ENCODE measurements at places on chromosomes 2 and 18.

GRCh38 chr2:63734510-63734909 lies 107.2 kb upstream of the UGP2 start:
- DNase-seq, result no peak

GRCh38 chr2:62787386-62787785 lies 81.9 kb downstream of the EHBP1 start:
- no peak for DNase-seq

- no peak for DNase-seq
These were observed 549.5 kb upstream of the ID2 start for GRCh38 chr2:8132351-8132831.

DNA sequence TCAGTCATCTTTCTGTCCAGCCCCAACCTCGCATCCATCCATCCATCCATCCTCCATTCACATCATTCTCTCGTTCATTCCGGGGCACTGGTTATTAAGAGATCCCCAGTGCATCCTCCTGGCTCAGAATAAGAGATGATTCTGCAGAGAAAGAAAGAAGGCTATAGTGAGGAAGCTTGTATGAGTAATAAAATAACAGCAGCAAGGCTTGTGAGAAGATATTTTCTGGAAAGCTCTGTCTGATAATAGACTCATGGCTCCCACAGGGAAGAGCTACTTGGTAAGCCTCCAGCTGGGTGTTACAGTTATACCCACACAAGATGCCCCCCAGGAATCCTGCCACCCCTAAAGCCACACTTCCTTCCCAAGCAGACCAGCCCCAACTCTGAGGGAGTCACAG lies 143.2 kb downstream of the MTCL1 start:
- no peak for DNase-seq

- no peak for DNase-seq
These were observed 203.8 kb upstream of the SH3BP4 start for GRCh38 chr2:234747833-234748559.

DNA sequence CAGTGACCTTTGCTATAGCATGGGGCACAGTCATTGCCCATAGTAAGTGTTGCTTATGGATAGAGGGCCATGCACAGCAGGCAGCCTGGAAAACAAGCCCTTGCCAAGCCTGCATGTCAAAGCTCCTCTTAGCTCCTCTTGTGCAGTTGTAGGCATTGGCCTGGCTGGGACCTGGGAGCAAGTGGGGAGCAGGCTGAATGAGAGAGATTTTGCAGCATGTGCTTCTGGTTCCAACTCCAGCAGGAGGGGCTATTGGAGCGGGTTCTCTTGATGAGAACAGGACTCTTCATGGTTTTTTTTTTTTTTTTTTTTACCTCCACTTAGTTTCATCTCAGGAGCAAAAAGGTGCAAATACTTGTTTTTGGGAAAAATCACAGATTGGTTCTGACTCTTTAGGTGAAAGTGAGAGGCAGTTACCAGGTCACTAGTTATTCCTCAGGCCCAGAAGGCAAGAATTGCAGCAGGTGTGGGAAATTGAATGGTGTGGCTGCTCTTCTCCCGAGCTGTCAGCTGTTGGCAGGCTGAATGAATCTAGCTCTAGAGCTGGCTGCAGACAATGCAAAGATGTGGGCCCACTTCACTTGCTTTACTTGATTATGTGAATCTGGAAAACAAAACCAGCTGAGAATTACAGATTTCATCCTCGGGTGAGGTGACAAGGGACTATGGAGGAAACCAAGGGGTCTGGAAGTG lies 95.9 kb downstream of the MAP4K4 start:
- no peak for DNase-seq

GRCh38 chr18:25223211-25223610 lies 128.8 kb downstream of the ZNF521 start:
- no peak for DNase-seq

DNA sequence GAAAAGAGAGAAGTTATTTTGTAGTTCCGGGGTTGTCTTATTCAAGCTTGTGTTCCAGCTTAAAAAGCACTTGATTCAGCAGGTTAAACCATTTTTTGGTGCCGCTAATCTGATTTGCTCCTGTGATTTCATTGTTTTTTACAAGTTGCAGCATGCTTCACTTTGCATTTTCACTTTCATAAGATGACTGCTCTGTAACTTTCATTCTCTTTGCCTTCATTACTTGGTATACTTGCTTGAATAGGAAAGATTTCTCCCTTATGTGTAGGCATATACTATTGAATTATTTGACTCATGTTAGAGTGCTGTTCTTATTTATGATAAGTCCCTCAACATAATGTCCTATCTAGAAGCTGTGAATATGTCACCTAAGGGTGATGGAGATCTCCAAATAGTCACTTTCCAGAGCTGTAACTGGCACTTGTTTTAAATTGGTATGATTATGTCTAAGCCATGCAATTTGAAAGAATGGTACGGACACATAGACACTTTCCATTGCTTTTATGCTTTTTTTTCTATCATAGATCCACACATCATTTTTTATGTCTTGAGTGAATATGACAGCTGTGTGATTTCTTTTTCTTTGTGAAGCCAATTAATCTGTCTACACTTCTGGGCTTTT lies 254.5 kb downstream of the DSEL start:
- no peak for DNase-seq

DNA sequence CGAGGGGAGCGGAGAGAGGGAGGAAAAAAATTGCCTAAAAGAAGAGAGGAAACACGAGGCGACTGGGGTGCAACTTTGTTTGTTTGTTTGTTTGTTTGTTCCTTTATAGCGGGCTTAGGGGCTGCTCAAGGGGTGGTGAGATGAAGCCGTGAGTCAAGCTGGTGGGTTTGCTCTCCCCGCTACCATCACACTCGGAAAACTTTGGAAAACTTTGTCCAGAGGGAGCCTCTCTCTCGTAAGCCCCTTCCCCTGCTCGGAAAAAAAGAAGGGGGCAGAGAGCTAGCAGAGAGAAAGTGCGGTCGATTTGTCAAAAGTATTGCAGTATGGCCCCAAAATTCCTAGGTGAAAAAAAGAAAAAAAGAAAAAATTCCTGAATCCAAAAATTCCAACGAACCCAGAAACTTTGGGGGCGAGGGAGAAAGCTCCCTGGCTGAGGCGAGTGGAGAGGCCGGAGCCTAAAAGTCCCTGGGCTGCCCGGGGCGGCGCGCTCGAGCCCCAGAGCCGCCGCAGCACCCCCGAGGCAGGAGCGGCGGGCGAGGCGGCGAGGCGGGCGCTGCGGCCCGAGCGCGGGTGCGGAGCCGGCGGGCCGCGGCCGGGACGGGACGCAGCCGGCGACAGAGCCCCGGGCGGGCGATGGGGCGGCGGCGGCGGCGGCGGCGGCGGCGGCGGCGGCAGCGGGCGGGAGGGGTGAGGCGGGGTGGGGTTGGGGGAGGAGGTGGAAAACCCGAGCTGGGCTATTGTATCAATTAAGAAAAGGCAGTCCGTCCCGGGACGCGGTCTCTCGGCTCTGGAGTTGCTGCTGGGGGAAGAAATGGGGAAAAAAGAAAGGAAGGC lies 558 bp upstream of the CYP26B1 start:
- no peak for DNase-seq

DNA sequence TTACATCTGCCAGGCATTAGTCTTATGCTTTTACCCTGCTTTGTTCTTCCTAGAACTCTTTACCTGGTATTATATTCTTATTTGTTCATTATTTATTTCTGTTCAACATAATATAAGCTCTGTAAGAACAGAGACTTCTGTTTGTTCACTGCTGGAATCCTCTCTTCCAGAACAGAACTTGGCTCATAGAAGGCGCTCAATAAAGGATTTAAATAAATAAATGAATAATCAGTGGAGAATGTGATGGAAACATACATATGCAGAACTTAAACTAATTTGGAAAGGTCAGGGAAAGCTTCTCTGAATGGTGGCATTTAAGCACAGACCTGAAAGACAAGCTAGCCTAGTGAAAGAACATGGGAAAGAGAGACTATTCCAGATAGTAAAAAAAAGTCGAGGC lies 24.3 kb downstream of the NCKAP1 start:
- DNase-seq, result no peak

GRCh38 chr2:163732727-163733126 lies 3.1 kb downstream of the FIGN start:
- DNase-seq, result no peak

DNA sequence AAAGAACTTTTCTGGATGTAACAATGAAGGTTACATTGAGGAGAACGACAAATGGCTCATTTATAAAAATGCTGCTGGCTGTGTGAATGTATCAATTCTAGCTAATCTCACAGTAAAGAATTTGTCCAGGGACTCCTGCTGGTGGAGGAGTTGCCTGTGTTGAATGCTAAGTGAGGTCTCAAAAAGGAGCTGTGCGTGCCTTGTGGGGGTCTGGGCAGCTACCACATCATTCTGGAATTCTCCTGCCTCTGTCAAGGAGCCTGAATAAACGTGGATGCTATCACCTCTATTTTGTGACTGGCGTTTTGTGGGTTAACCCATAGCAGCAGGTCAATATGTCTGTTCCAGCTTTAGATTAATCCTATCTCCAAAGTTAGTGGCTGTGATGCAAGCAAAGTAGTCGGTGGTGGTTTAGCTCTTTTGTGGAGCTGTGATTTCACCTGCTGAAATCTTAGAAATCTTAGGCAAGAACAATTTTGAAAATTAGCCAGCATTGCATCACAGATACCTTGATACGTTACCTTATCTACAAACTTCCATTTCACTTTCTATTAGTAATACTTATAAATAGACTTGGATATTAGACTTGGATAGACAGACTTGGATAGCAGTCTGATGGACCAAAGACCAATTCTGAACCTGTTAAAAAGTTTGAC lies 96.8 kb downstream of the MTCL1 start:
- no peak for DNase-seq

GRCh38 chr18:73852789-73853549 lies 294.7 kb downstream of the FBXO15 start:
- no peak for DNase-seq

DNA sequence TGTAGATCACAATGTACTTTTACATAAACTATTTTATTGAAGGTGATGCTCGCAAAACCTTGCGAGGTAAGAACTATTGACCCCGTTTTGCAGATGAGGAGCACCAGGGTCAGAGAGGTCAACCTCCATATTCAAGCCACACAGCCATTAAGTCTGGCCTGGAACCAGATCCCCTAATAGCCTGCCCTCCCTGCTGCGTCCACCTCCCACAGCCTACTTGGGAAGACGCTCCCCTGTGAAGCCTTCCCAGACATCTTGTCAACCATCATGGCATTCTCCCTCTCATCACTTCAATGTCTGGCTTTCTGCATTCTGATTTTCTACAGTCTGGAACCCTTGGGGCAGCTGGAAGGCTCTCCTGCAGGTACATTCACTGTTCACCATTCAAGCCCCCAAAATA lies 101.0 kb downstream of the TTC32 start:
- DNase-seq, result no peak

DNA sequence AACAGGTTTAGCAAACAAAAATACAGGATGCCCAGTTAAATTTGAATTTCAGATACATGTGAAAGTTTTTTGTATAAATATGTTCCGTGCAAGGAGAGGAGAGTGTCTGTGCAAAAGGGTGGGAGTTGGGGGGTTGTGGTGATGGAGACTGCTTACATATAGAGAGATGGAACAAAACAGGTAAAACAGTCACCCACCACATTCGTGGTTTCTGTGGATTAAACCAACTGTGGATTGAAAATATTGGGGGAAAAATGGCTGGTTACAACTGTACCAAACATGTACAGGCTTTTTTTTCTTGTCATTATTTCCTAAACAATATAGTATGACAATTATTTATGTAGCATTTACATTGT lies 245.7 kb downstream of the TNS1 start:
- no peak for DNase-seq

- DNase-seq, result no peak
These were observed 37.1 kb upstream of the ZCCHC2 start for GRCh38 chr18:62485684-62486083.

DNA sequence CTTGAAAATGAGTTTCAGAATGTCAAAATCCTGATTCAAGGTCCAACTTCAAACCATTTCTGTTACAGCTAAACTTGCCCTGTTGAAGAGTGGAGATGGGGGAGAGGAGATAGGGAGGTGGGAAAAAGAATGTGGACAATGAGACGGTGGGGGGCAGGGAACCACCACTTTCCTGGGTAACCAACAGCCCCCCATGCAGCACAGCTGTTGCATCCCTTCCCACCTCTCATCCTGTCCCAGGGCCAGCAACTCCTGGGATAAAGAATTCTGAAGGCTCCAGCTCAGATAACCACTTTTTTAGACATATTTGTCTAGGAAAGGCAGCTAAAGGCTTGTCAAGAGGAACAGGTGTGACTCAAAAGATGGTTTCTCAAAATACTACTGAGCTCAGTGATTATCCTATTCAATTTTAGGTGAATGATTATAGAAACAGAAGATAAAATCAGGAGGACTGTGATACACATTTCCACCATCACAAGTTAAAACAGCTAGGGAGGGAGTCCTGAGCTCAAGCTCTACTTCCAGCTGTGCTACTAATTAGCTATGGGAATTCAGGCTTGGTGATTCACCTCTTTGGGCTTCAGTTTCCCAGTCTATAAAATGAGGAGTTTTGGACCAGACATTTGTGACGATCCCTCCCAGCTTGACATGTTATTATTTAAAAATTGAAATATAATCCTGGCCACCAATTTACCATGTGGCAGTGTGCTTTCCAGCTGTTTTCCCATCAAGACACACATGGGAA lies 36.3 kb downstream of the HDHD2 start:
- DNase-seq, result no peak

DNA sequence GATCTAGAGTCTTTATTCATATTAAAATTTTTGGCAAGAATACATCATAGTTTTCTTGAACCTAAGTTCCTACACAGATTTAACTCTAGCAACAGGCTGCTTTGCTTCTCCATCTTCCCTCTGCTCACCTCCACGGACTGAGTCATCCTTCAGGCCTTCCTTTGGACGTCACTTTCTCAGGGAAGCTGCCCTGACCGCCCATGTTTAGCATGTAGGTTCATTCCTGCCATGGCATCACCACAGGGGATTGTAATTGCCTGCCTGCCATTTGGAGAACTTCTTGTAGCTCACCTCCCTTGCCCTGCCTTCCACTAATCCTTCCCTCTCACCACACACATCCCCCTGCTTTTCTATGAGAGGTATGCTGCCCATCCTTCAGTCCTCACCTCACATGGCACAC lies 43.9 kb upstream of the B3GNT2 start:
- no peak for DNase-seq

DNA sequence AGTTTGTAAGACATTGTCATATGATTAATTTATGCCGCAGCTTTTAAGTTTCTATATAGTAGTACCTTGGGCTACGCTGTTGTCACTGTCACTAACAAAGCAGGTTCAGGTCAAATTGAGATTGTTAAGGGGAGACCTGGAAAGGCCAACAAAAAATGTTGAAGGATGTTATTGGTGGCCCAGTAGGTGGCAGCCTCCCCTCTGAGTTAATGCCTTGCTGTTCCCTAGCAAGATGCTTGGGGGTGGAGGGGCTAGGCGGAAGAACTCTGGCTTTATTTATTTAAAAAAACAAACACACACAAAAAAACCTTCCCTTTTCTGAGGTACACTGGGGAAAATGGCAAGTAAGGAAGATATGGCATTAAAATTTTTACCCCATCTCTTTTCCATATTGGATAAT lies 128.3 kb upstream of the ATP5MC3 start:
- no peak for DNase-seq

- DNase-seq, result no peak
These were observed 16.6 kb downstream of the THAP4 start for GRCh38 chr2:241620419-241620769.

- DNase-seq, result no peak
These were observed 474.5 kb downstream of the TGIF1 start for GRCh38 chr18:3924455-3924854.

All from stimulated activated CD8-positive, alpha-beta memory T cell treated with anti-CD3 and anti-CD28 coated beads, Interleukin-4, amount 100 ng/mL, for 1 hour (primary cell).